ENCODE measurements at places on chromosomes 5 and 9.
A peak's percentile ranks its signal among the peaks of the same experiment; 100 is the strongest.

GRCh38 chr5:150789943-150790611 is 11.5 kb downstream of the SMIM3 start:
- no peak for DNase-seq

GRCh38 chr5:16504571-16504970 is 39.0 kb upstream of the ZNF622 start:
- DNase-seq: no peak

DNA sequence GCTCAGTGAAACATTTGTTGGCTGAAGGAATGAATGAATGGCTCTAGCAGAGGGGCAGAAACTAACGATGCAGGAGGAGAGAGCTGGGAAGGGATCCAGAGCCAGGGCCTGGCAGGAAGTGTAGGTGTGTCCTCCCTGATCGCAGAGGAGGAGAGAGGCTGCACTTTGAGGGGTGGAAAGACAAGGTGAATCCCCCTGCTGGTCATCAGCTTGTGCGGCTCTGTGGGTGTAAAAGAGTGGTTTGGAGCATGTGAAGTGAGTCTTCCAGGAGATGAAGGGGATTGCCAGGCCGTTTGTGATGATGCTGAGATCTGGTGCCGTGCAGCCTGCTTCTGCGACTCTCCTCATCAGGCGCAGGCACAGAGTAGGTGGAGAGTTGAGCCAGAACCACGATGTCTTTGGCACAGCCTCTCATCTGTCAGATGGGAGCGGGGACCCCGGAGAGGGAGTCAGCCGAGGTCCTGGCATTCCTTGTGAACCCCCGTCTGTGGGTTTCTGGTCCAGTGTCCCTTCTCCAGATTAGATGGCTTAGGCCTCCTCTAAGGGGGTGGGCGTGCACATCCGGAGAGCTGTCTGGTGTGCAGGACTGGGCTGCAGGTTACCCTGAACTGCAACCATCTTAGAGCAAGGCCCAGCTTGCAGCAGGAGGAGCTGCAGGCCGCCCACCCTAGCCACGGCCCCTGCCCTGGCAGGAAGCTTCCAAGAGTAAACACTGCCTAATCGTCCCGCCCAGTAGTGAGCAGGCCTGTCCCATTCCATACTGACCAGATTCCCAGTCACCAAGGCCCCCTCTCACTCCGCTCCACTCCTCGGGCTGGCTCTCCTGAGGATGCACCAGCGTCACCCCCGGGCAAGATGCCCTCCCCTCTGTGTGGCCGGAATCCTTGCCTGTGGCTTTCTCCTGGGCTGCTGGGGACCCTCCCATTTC is at the start of gene ADAMTS13:
ADAMTS13 (plus strand) TSS at position 753 of the 928 bp plus-strand sequence; CDS start at position 830, 77 bp downstream.
- DNase-seq: no peak

GRCh38 chr9:121945849-121946248 is 147.3 kb downstream of the TTLL11 start:
- DNase-seq: no peak

DNA sequence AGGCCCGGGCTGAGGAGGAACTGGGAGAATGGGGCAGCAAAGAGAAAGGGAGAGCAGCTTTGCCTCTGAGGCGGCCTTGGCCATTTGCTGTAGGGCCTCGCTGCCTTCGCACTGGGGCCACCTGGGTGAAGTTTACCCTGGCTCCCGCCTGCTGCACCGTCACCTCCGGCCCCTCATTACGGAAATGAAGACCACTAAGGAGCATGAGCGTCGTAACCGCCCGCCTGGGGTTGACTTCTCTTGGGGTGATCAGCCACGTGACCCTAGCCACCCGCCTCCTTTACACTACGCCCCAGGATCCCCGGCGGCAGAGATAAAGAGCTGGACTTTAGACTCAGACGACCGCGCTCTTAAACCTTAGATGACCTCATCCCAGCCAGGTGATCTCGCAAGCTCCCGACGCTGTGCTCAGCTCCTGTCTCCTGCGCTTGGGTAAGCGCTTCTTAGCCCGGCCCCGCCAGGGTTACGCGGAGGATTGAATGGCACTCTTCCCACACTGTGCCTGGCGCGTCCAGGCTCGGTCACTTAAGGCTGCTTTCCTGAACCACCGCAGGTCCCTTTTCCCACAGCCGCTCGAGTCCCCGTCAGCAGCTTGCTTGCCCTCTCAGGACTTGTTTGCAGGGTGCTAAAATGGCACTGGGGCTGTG is 107.9 kb upstream of the LARP1 start:
- DNase-seq: peak; percentile 47

DNA sequence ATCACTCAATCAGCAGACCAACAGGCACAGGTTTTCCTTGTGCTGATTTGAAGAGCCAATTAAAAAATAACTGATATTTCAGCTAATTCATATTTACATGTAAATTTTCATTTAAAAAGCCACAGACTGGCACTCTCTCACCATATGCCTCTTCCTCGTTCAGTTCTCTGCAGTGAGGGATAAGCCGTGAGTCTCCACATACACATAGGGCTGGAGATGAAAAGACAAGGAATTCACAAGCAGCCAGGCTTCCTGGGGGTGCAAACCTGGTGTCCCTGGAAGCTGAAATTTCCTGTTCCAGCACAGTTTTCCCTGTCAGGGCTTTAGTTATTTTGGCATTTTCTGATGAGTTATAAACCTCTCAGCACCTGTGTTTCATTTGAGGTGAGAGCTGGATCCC is 323.9 kb upstream of the PANK3 start:
- DNase-seq: no peak

DNA sequence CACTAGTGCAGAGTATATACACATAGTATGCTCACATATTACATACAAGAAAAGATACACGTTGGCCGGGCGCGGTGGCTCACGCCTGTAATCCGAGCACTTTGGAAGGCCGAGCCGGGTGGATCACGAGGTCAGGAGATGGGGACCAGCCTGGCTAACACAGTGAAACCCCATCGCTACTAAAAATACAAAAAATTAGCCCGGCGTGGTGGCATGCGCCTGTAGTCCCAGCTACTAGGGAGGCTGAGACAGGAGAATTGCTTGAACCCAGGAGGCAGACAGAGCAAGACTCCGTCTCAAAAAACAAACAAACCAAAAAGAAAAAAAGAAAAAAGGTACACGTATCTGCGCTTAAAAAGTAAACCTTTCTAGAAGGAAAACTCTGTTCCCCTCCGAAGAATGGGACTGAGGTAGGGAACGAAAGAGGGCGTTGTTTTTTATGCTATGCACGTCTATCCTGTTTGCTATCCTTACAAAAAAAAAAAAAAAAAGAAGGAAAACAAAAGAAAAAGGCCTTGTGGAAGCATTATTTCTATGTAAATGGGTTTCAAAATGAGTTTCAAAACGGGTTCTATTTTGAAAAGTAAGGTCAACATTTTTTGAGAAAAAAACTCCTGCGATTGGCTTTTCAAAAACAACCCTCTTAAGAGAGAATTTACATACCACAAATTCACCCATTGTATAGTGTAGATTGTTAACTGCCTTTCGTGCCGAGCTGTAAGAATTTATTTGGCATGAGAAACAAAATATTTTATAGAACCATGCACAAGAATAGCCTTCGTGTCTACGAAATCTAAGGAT is 1.2 kb downstream of the AK3 start:
- no peak for DNase-seq

DNA sequence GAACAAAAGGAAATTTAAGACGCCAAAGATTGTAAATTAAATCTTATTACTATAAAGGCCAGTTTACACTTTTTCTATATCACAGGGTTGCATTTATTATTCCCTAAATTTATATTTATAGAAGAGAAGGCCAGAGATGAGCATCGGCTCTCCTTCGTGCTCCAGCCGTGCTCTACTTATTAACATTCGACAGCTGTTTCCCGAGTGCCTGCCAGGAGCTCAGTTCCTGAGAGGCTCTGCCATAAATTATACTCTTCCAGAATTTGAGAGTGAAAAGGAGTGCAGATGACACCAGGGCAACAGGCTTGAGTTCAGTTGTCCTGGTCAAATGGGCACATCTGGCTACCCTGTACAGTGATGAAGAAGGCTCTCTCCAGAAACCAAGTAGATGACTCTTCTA is 70.1 kb downstream of the PCSK5 start:
- DNase-seq: peak; percentile 21

DNA sequence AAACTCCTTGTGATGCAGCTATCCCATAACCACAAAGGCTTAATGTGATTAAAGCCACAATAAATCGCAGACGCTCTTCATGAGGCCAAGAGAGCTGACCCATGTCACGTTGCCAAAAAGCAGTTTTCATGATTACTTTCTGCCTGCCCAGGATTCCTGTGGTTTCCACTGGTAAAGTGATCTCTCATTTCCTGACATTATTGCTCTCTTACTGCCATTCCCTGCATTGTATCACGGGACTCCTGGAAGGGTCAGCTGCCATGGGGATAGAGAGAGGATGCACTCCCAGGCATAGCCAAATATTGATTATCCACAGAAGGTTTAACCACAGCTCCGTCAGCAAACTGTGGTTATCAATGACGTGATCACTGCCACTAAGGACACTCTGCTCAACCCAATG is 103.8 kb upstream of the SLC1A3 start:
- no peak for DNase-seq

- no peak for DNase-seq
Observed at GRCh38 chr9:83019246-83019645, 43.7 kb downstream of the RASEF start.

DNA sequence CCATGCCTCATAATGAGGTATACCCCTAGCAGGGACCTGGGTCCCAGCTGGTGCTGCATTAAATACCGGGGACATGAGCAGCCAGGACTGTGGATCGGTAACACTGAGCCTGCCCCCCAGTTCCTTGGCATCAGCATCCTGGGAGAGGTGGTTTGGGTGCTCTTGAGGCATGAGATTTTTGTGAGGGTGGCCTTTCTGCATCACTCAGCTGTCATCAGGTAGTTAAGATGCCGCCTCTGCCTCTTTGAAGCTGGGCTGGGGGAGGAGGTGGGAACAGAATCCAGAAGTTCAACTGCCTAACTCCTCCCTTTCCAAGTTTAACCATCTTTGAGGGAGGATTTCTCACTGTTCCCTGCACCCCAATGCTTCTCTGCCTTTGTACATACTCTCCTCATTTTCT is 112.7 kb downstream of the PDZD2 start:
- no peak for DNase-seq

DNA sequence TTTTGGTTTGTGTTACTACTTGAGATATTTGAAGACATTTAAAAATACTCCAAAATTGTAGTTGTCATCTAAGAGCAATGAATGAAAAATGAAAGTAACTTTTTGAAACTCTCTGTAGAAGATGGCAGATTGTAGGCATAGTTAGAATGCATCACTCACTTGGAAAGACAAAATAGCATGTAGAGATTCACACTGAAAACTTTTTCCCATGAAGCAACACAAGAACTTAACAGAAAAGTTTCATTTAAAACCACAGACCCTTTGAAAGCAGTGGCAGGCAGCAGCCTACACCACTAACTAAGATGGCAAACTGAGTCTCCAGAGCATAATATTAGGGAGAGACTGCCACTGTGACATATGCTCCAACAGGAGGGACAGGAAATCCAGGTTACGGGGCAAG is 18.9 kb upstream of the FAM174A start:
- DNase-seq: no peak

DNA sequence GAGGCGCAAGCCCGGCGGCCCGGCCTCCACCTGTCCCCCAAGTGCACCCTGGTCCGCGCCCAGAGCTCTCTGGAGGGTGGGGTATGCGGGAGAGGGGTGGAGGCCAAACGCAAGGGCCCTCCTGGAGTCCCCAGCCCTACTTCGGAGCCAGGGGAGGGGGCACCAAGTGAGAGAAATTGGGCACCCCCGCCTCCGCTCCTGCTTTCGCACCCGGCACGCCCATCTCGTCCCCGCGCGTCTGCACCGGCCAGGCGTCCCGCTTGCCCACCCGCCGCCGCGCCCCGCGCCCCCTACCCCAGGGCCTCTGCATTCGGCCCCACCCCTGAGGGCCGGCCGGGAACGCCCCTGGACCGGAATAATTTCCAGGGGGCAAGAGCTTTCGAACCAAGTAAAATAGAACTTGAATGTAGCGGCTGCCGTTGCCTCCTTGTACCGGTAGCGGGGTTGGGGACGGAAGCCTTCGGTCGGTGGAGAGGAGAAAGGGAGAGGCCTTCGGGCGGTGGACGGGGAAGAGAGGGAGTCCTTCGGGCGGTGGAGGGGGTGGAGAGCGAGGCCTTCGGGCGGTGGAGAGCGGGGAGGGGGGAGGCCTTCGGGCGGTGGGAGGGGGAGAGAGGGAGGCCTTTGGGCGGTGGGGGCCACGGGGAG is 694 bp upstream of the PHPT1 start:
- no peak for DNase-seq

DNA sequence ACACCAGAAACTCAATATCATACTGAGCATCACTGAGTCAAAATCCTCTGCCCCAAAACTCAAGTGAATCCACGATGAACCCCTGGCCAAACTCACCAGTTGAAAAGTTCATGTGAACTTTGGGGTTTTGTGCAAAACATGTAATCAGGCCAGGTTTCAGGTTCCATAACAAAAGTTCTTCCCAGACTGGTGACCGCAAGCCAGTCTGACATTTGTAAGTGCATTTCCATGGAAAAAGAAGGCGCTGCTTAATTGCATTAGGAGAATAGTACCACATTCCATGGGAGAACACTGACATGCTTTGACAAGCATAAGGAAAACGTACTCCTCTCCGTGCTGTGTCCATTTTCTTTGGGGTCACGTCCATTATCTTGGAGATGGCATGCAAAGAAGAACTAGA is 567.0 kb downstream of the BNC2 start:
- DNase-seq: no peak

- no peak for DNase-seq
Observed at GRCh38 chr9:100445161-100445902, 18.4 kb downstream of the MSANTD3 start.

DNA sequence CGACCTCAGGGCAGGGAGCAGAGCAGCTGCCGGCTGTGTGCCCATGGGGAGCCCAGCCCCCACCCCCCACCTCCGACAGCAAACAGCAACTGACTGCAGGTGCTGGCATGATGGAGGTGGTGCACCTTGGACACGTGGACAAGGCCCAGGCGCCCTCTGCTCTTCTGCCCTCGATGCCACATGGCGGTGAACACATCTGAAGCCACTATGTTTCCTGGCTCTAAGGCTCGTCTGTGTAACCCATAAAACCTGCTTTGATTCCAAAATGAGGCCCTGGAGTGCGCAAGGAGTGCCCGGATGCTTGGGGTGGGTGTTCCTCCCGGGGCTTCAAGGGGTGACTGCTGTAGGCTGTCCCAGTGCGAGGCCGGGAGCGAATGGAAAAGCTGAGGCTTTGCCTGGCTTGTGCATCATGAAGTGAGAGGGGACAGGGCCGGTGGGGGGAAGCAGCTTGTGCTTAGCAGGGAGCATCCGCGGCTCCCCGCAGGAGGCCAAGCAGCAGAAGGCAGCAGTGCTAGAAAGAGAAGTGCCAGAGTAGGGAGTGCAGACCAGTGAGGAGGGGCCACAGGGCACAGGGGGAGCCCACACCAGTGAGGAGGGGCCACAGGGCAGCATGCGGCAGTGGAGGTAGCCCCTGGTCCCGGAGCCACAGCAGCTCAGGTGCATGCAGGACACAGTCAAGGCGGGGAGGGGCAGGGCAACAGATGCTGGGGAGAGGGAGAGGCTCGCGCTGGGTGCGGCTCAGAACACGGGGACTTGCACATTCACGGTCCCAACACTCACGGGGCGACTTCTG is 30.0 kb downstream of the NKD2 start:
- DNase-seq: no peak

DNA sequence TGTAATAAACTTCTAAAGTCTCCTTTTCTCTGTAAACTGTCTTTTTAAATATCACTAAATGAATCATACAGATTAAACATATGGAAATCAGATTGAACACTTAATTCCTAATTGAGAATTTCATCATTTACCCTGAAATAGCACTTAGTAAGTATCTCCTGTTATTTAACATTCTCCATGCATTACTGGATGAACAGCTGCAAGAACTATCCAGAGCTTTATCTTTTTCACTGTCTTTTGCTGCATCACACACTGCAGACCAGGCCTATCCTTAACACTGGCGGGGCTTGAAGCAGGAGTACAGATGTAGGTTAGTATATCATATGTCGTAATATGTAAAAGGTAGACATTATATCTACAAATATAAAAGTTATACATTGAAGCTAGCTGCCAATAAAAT is 108.7 kb upstream of the EFNA5 start:
- DNase-seq: no peak
